ENCODE measurements at places on chromosomes 1 and 21.

- no peak for DNase-seq
Observed at GRCh38 chr1:145778146-145778540, 45.8 kb downstream of the RNF115 start.

DNA sequence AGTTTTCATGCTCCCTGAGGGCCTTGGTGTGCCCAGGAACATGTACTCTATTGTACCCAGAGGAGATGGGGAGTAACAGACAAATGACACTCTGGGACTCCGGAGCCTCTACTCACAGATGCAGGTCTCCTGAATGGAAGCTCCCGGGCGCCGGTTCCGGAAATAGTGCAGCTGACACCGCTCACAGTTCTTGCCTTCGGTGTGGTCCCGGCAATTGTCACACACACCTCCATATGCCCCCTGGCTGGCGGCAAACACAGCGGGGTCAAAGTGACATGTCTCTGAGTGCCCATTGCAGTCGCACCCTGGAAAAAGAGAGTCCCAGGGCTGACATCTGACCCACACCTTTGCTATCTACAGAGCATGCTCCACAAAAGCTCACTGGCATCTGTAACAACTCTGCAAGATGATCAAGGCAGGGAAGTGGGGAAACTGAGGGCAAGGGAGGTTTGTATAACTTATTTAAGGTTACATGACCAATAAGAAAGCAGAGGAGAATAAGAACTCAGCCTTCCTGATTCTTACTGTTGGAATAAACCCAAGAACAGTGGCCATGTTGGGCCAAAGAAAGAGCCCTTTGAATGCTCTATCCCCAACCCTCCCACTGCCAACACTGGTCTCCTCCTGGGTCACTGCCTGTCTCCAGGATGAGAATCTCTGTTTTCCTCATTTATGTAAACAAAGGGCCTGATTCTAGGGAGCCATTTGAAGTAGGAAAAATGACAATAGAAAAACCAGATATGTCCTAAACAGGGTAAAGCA is 22.4 kb downstream of the LAMB3 start:
- no peak for DNase-seq

- DNase-seq: no peak
Observed at GRCh38 chr1:211639475-211640300, 35.7 kb downstream of the NEK2 start.

GRCh38 chr1:223123011-223123610 is 19.9 kb downstream of the TLR5 start:
- DNase-seq: no peak

Measured in iPS DF 6.9 (cell line).